Esophagus squamous epithelium (tissue), 5 donors: ENCODE measurements at places on chromosomes 16 and 17. TPM values are rescaled to one million over a fixed set of nuclear protein-coding genes. Genes with fewer than 3 reads are reported as not detected.

DNA sequence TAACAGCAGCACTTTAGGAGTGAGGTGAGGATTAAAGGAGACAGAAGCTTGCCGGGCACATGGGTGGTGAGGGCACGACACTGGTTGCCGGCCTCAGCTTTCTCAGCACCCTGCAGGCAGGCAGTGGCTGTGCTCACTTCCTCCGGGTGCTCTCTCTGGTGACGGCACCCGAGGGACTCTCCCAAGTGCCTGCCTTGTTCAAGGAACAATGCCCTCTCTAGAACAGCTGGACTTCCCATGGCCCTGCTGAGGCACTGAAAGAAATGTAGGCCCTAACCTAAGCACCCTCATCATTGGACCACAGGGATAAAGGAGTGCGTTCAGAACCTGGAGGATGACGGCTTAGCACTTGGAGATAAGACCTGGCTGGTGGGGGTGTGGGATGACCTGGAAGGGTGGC, 72.7 kb downstream of the N4BP1 start:
- no peak for DNase-seq

- no peak for DNase-seq
These were observed 16.7 kb upstream of the SLC12A3 start for GRCh38 chr16:56848029-56848936.

Gene PRRT2
- 0.40 TPM for total RNA-seq

Gene PRDM7
- total RNA-seq, result not detected

Gene SMTNL2
- total RNA-seq, result 0.76 TPM

DNA sequence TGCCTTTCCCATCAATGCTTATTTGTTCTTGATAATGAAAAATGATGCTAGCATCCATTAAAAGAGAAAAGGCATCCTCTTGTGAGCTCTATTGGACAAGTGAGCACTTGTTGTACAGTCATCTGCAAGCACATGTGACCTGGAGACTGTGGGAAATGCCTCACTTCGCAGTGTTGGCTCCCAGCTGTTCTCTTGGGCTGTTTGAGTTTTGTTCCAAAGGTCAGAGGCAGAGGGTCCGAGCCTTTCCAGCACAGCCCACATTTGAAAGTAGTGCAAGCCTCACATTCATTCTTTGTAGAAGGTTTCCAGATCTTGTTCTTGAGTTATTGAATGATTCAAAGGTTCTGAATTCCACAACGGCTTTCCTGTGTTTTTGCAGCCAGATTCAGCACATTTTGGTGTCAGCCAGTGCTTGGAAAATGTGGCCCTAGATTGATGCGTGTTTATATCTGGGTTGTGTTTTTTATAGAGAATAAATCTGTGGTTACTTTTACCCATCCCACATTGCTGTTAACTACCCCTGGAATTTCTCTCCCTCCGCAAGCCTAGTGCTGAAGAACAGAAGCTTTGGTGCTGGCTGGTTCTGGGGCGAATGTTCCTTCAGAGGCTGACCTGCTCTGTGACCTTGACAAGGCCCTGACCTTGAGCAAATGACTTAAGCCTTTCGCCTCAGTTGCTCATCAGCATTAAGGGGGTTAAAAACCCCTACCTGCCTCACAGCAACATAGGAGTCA, 49.8 kb downstream of the CDH1 start:
- no peak for DNase-seq

Gene LRRC75A
- total RNA-seq, result not detected

DNA sequence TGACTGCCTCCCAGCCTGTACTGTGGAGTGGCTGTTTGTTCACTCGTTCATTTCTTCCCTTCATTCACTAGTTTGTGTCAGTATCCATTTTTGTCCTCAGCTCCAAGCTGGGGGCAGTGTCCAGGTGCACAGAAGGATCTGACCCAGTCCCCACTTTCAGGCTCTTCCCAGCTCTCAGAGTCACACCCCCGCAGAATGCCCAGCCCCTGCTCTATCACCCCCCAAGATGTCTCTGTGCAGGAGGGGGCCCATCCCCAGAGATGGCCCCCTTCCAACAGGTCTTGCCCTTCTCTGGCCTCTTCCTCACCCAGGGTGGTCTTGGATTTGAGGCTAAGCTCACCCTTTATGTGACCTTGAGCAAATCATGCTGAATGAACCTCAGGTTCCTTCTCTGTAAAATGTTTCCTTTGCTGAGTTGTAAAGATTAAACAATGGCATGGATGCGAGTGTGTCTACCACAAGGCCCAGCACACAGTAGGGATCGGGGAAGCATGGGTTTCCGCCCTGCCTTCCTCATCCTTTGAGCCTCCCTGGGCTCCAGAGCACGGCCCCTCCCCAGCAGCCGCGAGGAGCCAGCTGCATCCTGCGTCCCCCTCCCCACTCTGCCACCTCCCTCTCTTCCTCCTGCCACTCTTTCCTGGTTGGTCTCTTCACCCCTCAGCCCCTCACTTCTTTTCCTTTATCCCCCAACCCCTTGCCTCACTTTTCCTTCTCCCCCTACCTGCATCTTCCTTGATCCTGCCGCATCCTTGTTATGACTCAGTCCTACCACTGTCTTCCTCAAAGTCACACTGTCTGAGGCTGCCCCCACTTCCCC, 2.8 kb downstream of the FBXL19 start:
- no peak for DNase-seq
